ENCODE measurements at places on chromosomes 3 and 15.

DNA sequence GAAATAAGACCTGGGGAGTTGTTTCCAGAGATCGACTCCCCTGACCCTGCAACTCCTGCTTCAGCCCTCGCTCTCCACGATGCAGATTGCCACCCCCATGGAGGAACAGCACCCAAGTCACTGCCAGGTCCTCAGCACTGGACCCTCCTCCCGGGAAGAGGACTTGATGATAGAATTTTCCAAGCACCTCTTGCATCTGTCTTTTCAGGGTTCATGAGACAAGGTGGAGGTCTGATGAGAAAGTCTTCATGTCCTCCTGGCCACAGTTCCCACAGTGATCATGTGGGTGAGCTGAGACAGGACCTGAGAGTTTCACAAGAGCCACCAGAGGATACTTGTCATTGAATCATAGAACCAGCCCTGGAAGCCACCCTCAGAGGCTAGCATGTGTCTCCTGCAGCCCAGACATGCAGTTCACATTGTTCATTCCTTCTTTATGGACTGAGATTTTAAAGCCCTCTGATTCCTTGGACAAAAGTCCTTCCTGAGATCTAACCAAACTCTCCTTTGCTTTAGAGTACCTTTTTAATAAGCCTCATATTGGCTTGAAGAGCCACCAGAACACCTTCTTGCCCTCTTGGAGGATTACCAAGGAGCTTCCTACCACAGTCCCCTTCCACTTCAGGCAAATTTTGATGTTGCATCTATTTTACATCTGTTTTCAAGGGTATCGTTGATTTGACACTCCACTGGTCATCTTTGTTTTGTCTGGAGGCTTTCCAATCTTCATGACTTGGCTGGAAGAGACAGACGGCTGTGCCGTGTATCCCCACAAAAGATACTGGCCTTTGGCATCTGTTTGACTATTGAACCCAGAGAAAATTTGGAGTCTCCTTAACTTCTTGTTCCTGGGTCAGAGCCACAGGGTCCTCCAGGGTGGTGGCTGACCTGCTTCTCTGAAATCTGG lies 224.8 kb upstream of the BHLHE40 start:
- DNase-seq, result no peak

GRCh38 chr3:152438181-152438580 lies 169.5 kb downstream of the MBNL1 start:
- no peak for DNase-seq

GRCh38 chr3:58206406-58207011 lies 4.3 kb downstream of the DNASE1L3 start:
- DNase-seq, result no peak

GRCh38 chr3:127801731-127802313 lies 20.5 kb downstream of the MGLL start:
- DNase-seq, result no peak
